NCI-H460 (cell line): ENCODE measurements at places on chromosomes 2 and 18.

GRCh38 chr2:44722026-44722625, 219.4 kb upstream of the SIX3 start:
- DNase-seq: no peak

GRCh38 chr2:132521341-132521740, 104.7 kb downstream of the GPR39 start:
- DNase-seq: no peak

GRCh38 chr18:75133721-75134610, 75.0 kb downstream of the PTGR3 start:
- DNase-seq: no peak

GRCh38 chr2:46686811-46687210, 207.4 kb downstream of the TMEM247 start:
- DNase-seq: no peak

- no peak for DNase-seq
Observed at GRCh38 chr2:72211777-72212485, 64.3 kb upstream of the CYP26B1 start.

DNA sequence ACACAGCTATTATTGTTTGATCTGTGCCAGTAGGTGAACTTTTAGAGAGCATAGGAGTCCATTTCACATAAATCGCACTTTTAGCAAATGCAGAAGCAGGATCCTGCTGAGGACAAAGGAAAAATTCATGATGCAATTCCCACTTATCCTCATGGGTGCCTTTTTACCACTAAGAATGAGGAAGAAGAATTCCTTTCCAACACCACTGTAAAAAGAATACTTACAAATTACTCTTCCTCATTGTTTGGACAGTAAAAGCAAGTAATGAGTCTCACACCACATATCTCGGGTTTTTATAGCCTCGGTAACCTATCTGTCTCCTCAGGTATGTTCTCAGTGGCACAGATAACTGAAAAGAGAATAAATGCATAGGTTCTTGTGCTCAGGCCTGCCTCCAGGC, 238.5 kb downstream of the MTX2 start:
- no peak for DNase-seq
